CD4-positive, alpha-beta T cell treated with Interleukin-17A for 4 hours (primary cell): ENCODE measurements at places on chromosomes 2 and 18.

- DNase-seq: no peak
Measured at GRCh38 chr2:108853421-108853820, 66.8 kb downstream of the CCDC138 start.

DNA sequence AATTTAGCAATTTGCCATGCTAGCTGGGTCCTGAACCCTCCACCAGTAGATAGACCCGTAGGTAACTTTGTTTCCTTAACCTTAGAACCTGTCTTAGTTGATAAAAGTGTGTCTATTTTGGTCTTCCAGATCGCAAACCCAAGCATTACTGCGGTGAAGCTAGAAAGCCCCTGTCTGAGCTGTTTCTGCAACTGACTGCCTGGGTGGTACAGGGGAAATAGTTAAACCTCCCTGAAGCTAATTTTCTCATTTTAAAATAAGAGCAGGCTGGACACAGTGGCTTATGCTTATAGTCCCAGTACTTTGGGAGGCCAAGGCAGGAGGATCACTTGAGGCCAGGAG, 101.7 kb upstream of the MSH2 start:
- no peak for DNase-seq

- DNase-seq: no peak
Measured at GRCh38 chr2:217866457-217866856, 136.3 kb downstream of the TNS1 start.

GRCh38 chr2:178191511-178191910, 2.8 kb upstream of the OSBPL6 start:
- no peak for DNase-seq
